Natural killer cell treated with Interleukin-12 subunit alpha and Interleukin-12 subunit beta and Interleukin-15 and Interleukin-18, amount 100 ng/mL, for 72 hours (primary cell): ENCODE measurements at places on chromosomes 2 and 18. TPM values are rescaled to one million over a fixed set of nuclear protein-coding genes. Genes with fewer than 3 reads are reported as not detected.

- DNase-seq = no peak
Measured at GRCh38 chr2:22800412-22800811, 584.6 kb upstream of the KLHL29 start.

- no peak for DNase-seq
Measured at GRCh38 chr18:63961435-63961980, 8.4 kb upstream of the SERPINB8 start.

DNA sequence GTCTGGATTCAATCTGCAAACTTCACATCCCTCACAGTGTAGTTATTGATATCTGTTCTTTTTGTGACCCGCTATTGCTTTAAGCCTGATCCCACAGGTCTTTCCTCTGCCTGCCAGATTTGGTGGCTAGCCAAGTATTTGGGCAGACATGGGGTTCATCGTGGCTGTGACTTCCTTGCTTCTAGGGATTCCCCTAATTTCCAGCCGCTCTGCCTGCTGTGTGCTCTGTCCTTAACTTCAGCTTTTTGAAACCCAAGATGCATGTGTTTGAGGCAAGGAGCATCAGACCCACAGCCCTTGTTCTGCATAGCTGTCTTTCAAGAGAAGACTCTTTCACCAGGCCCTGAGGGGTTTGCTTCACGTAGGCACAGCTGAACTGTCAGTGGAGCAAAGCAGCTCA lies 54.2 kb downstream of the NCAPH start:
- no peak for DNase-seq

DNA sequence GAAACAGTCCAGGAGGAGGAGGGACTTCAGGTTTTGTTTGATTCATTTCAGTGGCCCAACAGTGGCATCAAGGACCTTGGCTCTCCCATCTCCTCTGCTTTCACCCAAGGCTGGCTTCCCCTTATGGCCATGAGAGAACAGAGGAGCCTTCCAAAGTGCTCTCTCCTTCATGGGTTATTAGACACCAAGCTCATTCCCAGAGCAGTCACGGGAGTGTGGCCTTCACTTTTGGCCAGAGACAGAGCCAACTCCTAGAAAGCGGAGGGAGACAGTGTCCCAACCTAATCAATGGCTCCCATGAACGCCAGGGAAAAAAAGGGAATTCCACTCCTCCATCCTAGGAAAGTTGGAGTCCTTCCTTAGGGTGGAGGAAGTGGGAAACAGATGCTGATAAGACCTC lies 871 bp upstream of the DUSP28 start:
- no peak for DNase-seq

ZNF804A gene
- total RNA-seq = not detected

MYO5B gene
- not detected for total RNA-seq

TWIST2 gene
- not detected for total RNA-seq

PRKAG3 gene
- not detected for total RNA-seq

BOLL gene
- total RNA-seq = not detected
